ENCODE measurements at places on chromosomes 6 and 20.

DNA sequence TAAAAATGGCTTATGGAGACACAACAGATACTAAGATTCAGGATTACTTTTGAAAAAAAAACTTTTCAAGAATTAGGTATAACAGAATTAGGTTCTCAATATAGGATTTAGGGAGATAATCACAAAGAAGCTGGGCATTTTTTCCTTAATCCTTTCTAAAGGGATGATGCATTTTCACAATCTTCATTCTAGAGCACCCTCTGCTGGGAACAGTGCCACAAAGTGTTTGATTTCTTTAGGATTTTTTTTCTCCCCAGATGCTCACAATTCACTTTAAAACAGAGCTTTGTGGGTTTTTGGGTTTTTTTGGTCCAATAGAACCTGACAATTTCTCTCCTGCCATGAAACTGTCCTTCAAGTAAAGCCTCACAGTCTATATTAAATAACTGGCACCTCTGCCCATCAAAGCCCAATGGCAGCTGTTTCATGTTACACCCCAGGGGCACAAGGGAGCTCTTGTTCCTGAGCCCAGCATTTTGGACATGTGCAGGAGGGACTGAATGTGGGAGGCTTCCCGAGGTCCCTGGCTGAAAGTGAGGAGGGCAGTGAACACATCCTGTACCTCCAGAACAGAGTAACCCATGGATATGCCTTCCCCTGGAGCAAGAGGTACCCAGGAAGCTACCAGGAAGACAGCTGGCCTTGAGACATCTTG is 39.7 kb downstream of the PREP start:
- no peak for DNase-seq

- DNase-seq, result no peak
These were observed 149.5 kb upstream of the SASH1 start for GRCh38 chr6:148193063-148193680.

DNA sequence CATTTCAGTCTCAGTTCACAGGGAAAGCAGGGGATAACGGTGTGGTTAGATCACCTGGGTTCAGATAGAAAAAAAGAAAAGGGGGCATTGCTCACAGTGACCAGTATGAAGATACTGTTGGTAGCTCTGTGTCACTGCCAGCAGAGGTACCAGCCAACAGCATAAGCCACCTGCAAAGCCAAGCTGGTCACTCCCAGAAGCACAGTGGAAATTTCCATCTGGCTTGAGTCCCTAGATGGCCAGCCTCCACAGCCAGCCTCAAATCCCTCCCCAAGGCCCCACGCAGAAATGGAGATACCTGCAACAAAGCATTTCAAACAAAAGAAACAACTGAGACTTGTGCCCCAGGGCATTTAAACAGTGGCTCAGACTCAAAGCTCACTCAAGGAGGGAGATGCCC is 11.6 kb downstream of the DEFB127 start:
- no peak for DNase-seq

GRCh38 chr6:139449611-139450000 is 75.2 kb upstream of the CITED2 start:
- DNase-seq, result no peak

DNA sequence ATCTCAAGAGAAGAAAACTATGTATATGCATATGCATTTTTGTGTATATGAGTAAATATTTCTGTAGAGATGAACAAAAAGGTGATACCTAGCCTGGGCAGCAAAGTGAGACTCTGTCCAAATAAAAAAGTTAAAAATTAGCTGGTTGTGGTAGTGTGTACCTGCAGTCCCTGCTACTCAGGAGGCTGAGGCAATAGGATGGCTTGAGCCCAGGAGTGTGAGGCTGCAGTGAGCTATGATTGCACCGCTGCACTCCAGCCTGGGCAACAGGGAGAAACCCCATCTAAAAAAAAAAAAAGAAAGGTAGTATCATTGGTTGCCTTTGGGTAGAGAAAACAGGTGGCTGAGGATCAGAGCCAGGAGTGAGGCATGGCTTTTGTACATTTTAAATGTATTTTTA is 50.9 kb downstream of the KLHL31 start:
- no peak for DNase-seq

DNA sequence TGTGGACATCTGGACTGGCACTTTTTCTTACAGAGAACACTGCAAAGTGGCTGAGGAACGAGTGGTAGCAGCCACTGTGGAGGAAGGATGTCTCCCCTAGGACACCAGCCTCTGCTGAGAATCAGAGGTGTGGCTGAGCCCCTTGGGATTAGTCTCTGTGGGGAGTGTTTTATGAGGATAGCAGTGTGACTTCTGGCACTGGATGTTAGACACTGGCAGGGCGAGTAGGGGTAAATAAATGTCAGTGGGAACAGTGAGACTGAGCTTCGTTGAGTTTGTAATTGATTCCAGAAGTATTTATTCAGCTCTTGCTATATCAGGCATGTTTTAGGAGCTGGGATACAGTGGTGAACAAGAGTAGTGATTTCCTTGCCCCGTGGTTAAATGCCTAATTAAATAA is 124.0 kb downstream of the JARID2 start:
- DNase-seq, result no peak

DNA sequence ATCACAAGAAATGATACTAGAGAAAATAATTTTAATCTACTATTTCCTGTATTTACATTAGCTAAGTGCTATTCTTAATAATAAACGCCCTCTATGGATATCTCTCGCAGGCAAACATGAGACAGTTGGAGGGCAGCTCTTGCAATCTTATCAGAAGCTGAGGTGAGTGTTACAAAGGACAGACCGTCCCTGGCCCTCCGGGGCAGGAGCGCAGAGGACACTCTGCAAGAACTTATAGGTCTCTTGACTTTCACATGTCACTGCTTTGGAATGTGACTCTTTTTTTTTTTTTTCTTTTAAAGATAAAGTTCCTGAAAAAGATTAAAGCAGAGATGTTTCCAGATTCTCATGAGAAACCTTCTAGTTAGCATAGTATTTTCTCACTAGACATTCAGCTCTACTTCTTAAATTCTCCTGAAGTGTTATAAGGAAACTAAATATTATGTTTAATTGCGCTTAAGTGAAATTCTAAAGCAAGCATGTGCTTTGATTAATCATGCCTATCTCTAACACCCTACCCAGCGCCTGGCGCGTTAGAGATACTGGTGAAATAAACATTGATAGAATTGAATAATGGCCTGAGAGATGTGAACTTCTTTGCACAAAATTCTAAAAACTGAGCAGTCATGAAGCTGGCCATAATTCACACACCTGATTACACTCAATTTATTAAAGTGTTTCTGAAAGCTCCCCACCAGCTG is 57.4 kb downstream of the SYTL3 start:
- peak; percentile 26 for DNase-seq

DNA sequence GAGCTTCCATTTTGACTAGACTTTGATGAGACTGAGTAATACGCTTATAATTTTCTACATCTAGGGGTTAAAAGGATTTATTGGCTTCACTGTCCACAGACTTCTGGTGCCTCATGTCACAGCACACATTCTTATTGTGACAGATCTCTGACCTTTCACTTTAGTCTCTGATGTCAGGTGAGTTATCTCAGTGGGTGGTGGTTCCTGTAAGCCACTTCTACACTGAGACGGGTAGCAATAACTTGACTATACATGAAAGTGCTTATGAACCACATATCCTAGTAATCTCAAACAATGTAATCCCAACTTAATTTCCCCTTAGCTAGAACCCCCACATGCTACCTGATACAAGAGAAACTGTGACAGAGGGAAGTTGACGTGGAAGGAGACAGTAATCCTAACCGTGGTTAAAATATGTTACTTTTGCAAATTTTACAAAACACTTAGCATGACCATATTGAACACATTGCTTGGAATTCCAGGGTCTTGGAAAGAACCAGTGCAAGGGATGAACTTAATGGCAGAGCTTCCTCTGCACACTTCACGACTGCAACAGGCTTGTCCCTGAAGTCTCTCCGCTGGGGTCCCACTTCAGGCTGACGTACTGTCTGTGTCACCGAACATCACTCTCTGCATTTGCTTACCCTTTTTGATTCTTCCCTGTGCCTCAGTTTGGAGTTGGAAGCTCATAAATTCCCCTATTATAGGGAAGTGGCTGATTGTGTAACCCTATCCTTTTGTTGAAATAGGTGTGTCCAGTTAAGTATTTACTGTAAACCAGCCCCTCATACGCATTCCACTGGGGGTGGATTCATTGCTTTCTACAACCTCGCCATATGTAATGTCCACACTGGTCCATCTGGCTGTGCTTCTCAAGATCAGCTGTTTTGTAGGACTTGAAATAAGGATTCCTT is 6.4 kb upstream of the TRIM40 start:
- DNase-seq, result no peak

DNA sequence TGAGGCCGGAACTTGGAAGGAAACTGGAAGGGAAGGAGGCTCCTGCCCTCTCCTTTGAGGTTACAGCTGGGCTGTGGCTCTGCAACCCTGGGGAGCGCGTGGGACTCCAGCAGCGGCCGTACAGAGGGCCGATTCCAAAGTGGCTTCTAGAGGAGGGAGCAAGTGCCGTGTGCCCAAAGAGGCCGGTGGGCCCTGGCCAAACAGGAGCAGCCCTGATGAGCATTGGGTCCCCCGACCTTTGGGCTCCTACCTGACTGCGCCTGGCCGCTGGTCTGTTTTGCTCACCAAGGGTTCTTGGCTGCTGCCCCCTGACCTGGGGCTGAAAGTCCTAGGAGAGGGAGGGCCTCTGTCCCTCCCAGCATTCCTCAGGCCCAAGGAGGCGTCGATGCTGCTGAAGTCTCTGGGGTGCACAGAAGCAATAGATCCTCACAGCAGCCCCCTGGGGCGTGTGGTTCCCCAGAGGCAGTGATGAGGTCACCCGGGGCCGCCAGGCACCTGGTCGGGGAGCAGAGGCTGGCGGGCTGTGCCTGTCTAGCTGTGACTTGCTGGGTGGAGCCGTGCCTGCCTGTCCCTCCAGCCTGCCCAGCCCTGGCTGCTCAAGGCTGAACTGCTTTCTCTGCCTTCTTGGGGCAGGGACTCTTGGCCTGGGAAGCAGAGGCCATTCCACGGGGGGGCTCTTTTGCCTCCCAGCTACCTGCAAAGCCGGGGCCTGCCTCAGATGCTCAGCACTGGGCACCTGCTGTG is 9.8 kb downstream of the RBM38 start:
- no peak for DNase-seq

DNA sequence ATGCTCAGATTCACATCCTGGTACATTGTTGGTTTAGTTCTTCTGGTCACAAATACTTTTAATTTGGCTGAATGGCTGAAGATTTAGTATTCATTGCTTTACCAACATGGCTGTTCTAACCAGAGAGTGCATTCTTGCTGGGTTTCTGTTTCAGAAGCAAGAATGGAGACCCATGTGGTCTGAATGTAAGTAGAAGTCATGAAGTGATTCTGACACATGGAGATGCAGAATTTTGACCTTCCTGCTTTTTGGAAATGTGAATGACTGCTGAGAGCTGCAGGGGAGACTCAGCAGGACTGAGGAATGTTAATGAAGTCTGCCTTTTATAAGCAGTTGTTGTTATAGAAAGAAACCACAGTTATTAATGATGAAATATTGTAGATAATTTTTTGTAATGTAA is 576.1 kb upstream of the MARCKS start:
- no peak for DNase-seq

- no peak for DNase-seq
These were observed 53.8 kb upstream of the DACT2 start for GRCh38 chr6:168373389-168373788.

GRCh38 chr20:56762401-56762800 is 133.3 kb downstream of the TFAP2C start:
- DNase-seq, result no peak

DNA sequence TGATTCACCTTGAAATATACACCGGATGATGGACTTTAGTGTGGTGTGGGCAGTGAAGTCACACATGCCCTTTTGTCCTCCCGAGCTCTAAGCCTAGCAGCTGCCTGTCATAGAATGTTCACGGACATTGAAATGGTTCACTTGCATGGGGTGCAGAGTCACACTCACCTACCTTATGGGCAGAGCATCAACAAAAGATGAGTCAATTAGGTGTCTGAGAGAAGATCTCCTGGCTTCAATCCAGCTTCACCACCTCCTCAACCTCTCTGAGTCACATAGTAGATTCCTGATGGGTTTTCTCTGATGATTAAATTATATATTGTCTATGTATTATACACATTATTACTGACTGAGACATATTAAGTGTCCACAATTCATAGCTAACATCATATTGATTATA is 48.1 kb upstream of the HLA-E start:
- no peak for DNase-seq

GRCh38 chr6:155147958-155148663 is 115.7 kb upstream of the CLDN20 start:
- DNase-seq, result no peak

GRCh38 chr20:58741384-58741783 is 48.8 kb downstream of the NPEPL1 start:
- no peak for DNase-seq

GRCh38 chr6:105251689-105252088 is 71.9 kb upstream of the POPDC3 start:
- DNase-seq, result no peak

- DNase-seq, result no peak
These were observed 736 bp downstream of the FAM217B start for GRCh38 chr20:59940956-59941294.

DNA sequence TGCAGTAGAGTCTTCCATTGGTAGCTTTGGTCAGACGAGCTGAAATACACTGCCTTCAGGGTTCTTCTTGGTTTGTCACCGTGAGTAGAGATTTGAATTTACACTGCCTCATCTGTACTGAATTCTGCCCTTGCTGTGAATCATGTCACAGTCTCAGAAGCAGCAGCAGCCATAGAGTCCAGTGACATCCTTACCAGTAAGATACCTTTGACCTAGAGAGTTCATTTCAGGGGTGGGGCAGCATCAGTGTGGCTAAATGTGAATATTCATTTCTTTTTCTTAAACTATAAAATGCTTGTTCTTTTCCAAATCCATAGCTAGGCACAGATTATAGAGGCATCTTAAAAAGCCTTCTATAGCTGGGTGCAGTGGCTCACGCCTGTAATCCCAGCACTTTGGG is 150.8 kb upstream of the AKAP12 start:
- no peak for DNase-seq

DNA sequence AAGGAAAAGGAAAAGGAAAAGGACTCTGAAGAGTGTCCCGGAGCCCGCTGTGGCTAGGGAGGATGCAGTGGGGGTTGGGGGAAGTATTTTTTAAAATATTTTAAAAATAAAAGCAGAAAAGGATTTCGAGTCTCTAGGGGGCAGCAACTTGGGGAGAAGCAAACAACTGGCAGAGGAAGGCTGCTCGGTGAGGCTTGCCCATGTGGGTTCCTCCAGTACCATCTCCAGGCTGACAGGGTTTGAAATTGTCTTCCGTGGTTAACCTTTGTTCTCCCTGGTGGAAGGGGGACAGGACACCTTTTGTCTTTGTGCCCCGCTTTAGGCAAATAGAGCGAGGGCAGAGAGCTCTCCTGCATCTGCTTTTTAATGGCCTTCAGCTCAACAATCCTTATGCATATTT is 60.4 kb upstream of the SNX9 start:
- no peak for DNase-seq

DNA sequence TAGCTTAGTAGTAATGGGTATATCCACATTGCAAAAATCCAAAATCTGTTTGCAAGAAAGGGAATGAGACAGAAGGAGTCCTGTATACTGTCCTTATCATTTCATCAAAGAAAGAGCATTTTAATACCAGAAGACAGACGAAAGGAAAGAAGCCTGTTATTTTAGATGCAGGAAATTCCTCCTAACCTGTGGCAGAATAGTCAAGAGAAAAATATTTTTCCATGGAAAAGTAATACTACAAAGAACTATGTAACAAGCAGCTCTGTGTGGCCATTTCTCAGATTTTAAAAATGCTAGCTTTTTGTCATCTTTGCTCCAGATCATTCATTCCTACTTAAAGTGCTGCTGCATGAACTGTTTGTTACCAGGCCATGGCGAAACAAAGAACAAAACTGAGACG is 72.9 kb upstream of the SCP2D1 start:
- no peak for DNase-seq

GRCh38 chr6:80316686-80317231 is 210.3 kb downstream of the BCKDHB start:
- DNase-seq, result no peak
